ENCODE measurements at places on chromosomes 4 and X.

DNA sequence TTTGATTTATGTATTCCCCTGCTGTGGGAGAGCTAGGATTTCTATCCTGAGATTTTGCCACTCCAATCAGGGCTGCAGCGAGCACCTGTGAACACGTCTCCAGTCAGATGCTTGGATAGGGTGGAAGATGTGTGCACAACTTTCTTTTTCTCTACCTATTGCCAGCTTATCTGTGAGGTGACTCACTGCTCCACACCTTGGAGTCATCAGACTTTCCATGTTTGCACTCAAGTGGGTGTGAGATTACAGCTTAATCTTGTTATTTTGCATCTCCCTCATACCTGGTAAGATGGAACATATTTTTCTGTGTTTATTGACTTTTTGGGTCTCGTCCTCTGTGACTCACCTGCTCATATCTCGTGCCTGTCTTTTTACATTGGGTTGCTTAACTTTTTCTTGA lies 32.2 kb downstream of the PSAPL1 start:
- peak; percentile 73 for DNase-seq

DNA sequence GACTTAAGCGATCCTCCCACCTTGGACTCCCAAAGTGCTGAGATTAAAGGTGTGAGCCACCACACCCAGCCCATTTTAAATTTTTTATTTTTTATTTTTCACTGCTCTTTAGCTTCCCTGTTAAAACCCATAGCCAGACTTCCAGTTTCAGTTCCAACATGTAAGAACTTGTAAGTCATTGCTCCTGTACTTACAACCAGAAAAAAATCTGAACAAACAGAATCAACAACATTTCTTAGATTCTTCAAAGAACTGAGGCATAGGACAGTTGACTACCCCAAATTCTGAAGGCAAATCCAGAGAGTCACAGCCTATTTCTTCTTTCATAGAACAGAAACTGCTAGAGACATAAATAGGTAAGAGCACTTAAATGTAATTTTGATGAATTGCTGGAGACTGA lies 8.1 kb downstream of the GPRASP3 start:
- DNase-seq = no peak

DNA sequence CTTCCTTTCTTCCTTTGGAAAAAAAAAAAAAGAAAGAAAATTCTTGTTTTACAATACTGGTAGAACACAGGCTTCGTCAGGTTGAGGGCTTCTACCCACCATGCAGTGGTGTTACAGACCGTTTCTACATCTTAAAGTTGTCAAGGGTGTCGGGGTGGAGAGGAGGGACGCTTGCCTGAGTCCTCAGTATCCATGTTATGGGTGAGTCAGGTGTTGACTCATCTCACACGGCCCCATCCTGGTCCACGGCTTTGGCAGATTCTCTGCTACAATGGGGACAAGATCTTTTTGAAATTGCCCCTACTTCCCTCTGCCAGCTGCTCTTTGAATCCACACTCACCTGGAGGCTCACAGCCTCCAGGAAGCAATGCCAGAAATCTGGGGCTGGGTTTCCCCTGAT lies 310.3 kb upstream of the ZFP42 start:
- no peak for DNase-seq

DNA sequence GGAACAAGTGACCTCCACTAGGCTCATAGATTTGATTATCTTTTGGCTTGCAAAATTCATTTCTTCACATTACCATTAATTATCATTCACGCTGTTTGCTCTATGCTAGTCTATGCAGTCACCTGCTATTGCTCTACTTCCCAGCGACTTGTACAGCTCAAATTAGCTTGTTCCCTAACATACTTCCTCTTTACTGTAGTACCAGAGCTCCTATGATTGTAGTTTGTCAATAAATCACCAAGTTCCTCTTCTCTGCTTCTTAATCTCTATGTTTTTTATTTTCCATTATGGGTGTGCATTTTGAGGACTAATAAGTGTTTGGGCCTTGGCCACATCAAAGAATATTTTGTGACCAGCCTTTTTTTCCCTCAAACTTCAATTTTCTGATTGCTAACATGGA lies 6.2 kb upstream of the GSPT2 start:
- DNase-seq = no peak

GRCh38 chrX:13599491-13599890 lies 30.1 kb downstream of the EGFL6 start:
- DNase-seq = no peak

- DNase-seq = peak; percentile 27
Observed at GRCh38 chr4:13766761-13767540, 139.4 kb upstream of the BOD1L1 start.

GRCh38 chr4:95869961-95870500 lies 30.1 kb downstream of the PDHA2 start:
- no peak for DNase-seq

DNA sequence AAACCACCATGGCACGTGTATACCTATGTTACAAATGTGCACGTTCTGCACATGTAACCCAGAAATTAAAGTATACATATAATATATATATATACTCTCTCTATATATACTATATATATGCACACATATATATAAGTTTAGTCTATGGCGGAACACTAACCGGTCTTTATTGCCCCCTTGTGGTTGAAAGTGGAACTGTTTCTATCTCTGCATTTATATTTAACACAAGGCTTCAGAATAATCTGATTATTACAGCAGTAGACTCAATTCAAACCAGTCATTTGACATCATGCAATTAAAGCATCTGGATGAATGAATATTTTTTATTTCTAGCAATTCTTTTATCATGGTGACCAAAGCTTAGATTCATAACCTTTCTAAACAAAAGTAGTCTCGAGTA lies 14.6 kb downstream of the RAB9B start:
- peak; percentile 11 for DNase-seq

GRCh38 chr4:176359590-176359989 lies 39.8 kb downstream of the SPCS3 start:
- DNase-seq = no peak

DNA sequence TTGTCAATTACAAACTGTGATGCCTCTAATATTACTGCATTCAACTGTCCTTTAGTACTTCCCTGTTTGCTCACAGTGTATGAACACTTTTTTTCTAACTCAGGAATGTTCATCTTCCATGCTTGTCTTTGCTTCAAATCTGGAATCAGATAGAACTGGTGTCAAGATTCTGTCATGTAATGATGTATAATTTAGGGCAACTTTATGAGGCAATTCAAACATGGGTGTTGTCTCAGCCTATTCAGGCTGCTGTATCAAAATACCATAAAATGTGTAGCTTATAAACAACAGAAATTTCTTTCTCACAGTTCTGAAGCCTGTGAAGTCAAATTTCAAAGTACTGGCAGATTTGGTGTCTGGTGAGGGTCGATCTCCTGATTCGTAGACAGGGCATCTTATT lies 1012.9 kb downstream of the RAB28 start:
- DNase-seq = no peak
